ENCODE measurements at places on chromosomes 1 and 21. TPM values are rescaled to one million over a fixed set of nuclear protein-coding genes. Genes with fewer than 3 reads are reported as not detected.

Gene FCMR
- 11.7 TPM for total RNA-seq

Gene RASAL2
- total RNA-seq: 25.4 TPM

Gene LIPI
- not detected for total RNA-seq

Gene CLEC20A
- total RNA-seq: not detected

Gene SPRR2F
- not detected for total RNA-seq

Gene ADAMTS4
- not detected for total RNA-seq

Gene GJB5
- not detected for total RNA-seq

Gene EFCAB14
- total RNA-seq: 65.3 TPM

Gene IGFN1
- not detected for total RNA-seq

Gene SH3BGR
- 5.2 TPM for total RNA-seq

Gene ARMH1
- not detected for total RNA-seq

Gene TCHH
- total RNA-seq: not detected

Gene PLA2G2F
- not detected for total RNA-seq

Gene NBPF20
- 1.1 TPM for total RNA-seq

Gene TAF13
- total RNA-seq: 96.5 TPM

Gene KRTAP21-1
- total RNA-seq: not detected

Gene EXTL1
- total RNA-seq: not detected

Gene OR14K1
- total RNA-seq: not detected

Gene NR0B2
- not detected for total RNA-seq

Gene CD1C
- not detected for total RNA-seq

Gene LRRN2
- not detected for total RNA-seq

Gene DNAJC28
- total RNA-seq: 1.6 TPM

Gene PGLYRP3
- not detected for total RNA-seq

Gene PLPPR5
- total RNA-seq: not detected

Gene GBP6
- not detected for total RNA-seq

Gene WNT4
- not detected for total RNA-seq

Gene RGS2
- 4.7 TPM for total RNA-seq

Gene AK5
- 1.4 TPM for total RNA-seq
